Stimulated activated CD4-positive, alpha-beta T cell treated with anti-CD3 and anti-CD28 coated beads, Interleukin-2, amount 100 ng/mL, for 4 hours (primary cell): ENCODE measurements at places on chromosomes 16 and 17.

GRCh38 chr16:86199182-86199581 lies 300.2 kb downstream of the IRF8 start:
- DNase-seq: no peak

DNA sequence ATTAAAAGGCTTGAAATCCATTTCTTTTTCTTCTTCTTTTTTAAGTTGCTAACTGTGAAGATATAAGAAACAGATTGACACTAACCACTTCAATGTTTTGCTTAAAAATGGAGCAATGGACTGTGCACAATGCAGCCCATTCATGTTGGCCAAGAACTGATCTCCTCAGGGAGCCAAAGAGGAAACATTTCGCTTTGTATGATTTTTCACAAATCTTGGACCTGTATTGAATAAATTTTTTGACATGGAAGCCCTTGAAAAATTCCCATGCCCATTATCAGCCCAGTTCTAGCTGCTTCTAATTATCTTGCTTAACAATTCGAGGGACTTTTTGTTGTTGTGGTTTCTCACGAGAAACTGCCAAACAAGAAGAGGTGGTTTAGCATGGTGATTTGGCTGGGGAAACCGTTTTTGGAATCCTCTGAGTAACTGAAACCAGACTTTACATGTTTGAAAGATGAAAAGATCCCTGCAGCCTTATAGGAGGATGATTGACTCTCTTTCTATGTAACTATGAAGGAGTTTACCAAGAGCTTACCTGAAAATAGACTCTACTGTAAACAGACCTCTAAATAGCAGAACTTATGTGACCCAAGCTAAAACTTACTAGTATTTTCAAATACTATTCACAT lies 1389.4 kb upstream of the GOT2 start:
- DNase-seq: no peak

DNA sequence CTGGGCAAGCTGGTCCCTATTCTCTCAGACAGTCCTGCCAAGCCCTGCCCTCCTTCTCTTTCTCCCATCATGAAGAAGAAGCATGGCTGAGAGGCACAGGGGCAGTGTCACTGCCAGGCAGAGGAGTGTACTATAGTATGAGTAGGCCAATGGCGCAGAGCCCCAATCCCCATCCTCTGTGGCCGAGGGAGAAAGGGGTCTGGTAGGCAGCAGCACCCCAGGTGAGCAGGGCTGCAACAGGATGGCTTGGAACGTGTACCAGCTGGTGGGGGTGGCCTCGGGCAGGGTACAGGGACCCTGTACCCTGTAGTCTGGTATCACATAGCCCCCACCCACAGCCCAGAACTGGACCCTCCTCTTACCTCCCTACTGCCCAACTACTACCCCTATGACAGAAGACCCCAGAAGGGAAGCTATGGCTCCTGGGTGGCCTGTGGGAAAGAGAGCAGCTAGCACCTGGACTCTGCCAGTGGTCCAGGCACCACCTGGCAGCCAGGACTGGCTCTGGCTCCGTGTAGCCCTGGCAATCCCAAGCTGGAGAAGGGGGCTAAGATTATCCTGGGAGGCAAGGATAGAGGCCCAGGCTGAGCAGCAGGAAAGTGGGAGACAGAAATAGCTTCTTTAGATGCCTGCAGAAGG lies 4.4 kb downstream of the SMARCD2 start:
- no peak for DNase-seq

GRCh38 chr17:43338886-43339516 lies 59.8 kb upstream of the ARL4D start:
- DNase-seq: peak; percentile 54

DNA sequence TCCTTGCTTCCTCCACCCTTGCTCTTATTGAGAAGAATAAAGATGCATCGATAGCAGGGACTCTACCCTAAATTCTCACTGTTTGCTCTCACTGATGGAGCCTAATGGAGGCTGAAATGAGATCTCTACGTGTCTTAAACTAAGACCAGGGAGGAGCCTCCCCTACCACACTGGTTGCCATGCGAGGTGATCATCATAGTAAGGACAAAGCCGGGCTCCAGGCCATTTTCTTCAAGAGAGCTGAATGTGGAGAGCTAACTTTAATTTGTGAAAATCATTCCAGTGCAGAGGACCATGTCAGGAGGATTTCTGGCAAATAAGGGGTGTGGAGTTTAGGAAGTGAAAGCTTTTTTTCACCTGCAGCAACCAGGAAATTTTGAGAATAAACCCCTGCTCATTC lies 5.6 kb downstream of the CDH11 start:
- no peak for DNase-seq

- DNase-seq: peak; percentile 59
Measured at GRCh38 chr16:695355-696089, 5.3 kb upstream of the WDR24 start.

DNA sequence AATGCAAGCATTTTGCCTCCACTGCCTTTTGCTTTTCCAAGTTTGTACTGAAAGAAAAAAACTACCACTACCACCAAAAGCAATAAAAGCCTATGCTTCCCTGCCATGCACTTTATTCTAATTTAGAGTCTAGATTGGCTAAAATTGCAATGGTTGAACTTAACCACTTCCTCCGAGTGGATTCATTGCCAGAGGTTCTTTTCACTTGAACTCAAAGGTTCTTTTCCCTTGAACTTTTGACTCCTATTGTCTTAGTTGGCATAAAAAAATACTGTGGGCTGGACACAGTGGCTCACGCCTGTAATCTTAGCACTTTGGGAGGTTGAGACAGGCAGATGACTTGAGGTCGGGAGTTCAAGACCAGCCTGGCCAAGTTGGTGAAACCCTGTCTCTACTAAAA lies 319.8 kb upstream of the GOT2 start:
- DNase-seq: no peak

DNA sequence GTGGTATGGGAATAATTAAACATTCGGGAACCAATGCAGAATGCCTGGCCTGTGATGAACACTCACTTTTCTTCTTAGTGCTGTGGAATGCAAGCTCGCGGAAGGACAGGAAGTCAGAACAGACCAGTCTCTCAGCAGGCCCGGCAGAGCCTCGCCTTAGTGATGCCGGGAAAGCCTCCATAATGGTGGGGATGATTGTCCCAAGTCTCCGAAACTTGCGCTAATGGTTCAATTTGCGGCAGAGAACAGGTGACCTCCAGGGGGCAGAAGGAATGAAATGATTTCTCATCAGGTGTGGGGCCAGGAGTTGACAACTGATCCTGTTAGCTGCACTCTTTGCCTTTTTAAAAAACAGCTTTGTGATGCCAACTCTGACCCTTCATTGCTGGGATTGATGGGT lies 170.6 kb downstream of the GSG1L start:
- no peak for DNase-seq

DNA sequence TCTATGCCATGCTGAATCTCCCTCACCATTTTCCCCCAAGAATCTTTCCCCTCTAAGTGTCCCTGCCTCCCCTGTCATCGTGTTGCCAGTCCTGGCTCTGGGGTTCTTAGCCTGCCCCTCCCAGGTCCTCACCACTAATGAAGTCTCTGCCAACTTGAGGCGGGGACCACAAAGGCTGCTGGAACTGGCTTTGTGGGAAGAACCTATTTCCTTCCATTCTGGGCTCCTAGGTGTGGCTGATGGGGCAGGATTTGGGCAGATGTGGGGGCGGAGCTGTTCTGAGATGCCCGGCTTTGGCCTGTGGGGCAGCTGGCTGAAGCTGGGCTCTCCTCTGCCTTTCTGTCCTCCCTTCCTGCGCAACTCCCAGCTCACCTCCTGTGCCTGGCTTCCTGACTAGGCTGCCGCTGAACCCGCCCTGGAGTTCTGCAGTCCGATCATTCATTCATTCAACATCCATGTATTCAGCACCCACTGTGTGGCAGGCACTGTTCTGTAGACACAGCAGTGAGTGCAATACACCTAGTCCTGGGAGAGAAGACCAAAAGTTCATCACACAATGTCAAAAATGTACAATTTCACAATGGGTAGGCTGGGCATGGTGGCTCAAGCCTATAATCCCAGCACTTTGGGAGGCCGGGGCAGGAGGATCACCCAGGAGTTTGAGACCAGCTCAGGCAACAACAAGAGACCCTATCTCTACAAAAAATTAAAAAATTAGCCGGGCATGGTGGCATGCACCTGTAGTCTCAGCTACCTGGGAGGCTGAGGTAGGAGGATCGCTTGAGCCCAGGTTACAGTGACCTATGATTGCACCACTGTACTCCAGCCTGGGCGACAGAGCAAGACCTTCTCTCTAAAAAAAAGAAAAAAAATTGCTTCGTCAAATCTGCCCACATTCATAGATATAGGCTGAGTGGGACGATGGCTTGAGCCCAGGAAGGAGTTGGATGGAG lies 1.9 kb upstream of the SNN start:
- DNase-seq: no peak
